ENCODE measurements at places on chromosomes 7 and 10.

GRCh38 chr10:71483885-71484751 lies 87.4 kb downstream of the CDH23 start:
- no peak for DNase-seq

- no peak for DNase-seq
Observed at GRCh38 chr10:3895045-3895631, 110.1 kb upstream of the KLF6 start.

- DNase-seq, result no peak
Observed at GRCh38 chr7:70923181-70923845, 208.6 kb upstream of the GALNT17 start.

GRCh38 chr10:36202881-36203280 lies 560.8 kb upstream of the FZD8 start:
- DNase-seq, result no peak

GRCh38 chr7:102426268-102427018 lies 6.9 kb upstream of the ORAI2 start:
- no peak for DNase-seq

- no peak for DNase-seq
Observed at GRCh38 chr10:114311023-114311422, 72.0 kb downstream of the VWA2 start.
